NCI-H774 (cell line): ENCODE measurements at places on chromosomes 4 and X.

- DNase-seq, result no peak
These were observed 56.5 kb downstream of the BMPR1B start for GRCh38 chr4:94814237-94814636.

GRCh38 chrX:9612146-9612505 lies 147.3 kb downstream of the TBL1X start:
- DNase-seq, result no peak

GRCh38 chr4:169634975-169635374 lies 14.6 kb downstream of the CLCN3 start:
- no peak for DNase-seq

- DNase-seq, result no peak
These were observed 28.2 kb downstream of the SAT1 start for GRCh38 chrX:23811108-23811651.

DNA sequence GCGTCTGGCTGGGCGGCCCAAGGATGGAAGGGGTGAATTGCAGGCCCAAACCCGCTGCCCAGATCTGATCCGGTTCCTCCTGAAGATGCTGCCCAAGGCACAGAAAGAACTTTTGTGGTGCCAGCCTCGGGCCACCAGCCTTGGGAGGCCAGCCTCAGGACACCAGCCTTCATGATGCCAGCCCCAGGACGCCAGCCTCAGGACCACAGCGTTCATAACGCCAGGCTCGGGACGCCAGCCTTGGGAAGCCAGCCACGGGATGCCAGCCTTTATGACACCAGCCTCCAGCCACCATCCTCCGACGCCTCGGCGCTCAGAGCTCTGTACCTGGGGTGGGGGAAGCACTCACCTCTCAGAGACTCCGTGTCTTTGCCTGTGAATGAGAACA lies 107.8 kb downstream of the ADRA2C start:
- no peak for DNase-seq

- no peak for DNase-seq
These were observed 5.0 kb downstream of the TRIM75 start for GRCh38 chr4:165058666-165059065.

DNA sequence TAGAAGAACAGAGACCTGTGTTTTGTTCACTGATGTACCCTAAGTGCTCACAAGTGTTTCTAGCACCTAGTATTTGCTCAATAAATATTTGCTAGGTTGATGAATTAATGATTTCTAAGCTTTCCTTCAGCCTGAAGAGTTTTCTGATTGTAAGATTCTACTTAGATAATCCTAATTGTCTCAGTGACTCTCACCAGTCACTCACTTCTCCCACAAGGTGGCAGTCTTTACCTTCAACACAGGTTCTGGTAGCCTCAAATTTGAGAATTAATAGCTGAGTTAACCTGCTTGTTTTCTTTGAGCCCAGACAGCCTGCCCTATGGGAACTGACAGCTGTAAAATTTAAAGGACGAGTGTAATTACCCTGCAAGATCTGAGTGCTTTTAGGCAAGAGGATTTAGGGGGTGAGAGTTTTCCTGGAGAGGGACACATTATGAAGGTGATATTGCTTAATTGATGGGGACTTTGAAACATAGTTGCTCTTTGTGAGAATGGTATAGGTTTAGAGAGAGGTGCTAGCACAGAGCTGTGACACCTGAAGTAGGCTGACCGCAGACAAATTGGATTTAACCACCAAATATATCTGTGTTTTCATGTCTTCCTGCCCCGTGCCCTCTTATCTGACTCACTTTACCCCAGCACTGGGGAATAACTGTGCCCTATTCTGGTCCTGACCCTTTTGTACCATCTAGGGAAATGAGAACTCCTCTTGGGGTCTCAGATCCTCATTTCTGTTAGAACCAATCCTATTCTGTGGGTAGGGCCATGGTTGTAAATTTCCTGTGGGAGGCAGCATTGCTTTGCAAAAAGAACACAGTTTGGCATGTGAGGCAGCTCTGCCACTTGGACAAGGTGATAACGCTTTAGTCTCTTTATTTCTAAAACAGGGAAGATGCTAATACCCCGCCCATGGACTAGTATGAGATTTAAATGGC lies 27.7 kb downstream of the CD38 start:
- peak; percentile 50 for DNase-seq

DNA sequence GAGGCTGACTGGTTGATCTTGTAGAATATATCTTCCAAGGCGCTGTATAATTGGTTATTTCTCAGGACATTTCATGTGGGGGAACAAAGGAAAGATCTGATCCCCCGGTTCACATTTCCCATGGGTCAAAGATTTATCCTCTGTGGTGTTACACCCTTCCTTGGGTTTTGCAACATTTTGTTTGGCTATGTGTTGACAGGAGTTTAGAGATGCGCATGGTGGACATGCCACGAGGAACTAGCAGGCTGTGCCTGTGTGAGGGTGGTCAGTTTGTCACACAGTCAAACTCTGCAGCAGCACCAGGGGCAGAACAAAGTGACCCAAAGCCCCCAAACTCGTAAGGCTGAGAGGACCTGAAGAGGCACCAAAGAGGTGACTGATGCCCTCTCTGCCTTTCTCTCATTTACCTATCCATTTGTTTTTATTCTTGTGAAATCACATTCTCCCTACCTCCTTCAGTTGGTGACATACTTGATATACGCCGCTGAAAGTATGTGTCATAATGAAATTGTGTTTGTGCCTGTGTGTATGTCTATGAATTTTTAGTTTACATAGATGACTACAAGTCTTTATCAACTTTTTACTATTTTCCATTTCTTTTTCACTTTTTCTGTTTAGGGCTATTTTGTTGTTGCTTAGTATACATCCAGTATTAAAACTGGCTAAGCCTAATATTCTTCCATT lies 164.7 kb downstream of the SPCS3 start:
- DNase-seq, result no peak

DNA sequence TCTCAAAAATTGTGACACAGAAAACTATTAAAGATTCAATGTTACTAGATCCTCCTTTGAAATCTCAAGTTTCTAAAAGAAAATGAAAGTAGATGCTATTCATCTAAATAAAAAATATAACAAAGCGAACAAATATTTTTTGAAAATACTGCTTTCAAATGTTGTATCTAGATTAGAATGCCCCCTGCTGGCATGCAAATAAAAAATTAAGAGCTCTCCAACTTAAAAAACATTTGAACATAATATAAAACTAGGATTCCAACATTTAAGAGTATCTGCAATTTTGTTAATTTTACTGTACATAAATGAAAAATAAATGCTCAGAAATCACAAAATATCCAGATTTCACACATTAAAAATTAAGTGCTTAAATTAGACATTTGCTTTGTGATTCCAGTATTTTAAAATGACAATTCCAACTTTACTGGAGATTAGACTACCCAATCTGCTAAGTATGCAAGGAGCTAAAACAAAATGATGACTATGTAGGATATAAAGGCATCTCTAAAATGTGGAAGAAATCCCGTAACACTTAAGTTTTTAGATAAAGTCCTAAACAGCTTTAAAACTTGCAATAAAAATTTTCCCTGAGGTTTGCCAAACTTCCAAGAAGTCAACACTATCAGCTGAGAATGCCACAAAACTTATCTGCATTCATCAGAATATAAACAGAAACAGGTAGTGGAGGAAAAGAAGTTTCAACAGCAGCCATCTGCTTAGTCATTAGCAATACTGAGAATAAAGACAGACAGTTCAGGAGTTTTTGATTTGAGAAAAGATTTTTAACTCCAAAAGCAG lies 32.7 kb downstream of the DHX15 start:
- DNase-seq, result no peak

GRCh38 chrX:22136711-22137110 lies 104.6 kb downstream of the PHEX start:
- DNase-seq, result no peak

- no peak for DNase-seq
These were observed 1.8 kb downstream of the RGS12 start for GRCh38 chr4:3294401-3295241.

GRCh38 chr4:80206521-80207171 lies 9.3 kb downstream of the PRDM8 start:
- no peak for DNase-seq

GRCh38 chr4:152696764-152697261 lies 17.0 kb upstream of the TMEM154 start:
- DNase-seq, result no peak

GRCh38 chrX:40374486-40374885 lies 206.3 kb upstream of the ATP6AP2 start:
- no peak for DNase-seq

- DNase-seq, result no peak
These were observed 104.0 kb downstream of the MAD2L1 start for GRCh38 chr4:119962631-119963030.

DNA sequence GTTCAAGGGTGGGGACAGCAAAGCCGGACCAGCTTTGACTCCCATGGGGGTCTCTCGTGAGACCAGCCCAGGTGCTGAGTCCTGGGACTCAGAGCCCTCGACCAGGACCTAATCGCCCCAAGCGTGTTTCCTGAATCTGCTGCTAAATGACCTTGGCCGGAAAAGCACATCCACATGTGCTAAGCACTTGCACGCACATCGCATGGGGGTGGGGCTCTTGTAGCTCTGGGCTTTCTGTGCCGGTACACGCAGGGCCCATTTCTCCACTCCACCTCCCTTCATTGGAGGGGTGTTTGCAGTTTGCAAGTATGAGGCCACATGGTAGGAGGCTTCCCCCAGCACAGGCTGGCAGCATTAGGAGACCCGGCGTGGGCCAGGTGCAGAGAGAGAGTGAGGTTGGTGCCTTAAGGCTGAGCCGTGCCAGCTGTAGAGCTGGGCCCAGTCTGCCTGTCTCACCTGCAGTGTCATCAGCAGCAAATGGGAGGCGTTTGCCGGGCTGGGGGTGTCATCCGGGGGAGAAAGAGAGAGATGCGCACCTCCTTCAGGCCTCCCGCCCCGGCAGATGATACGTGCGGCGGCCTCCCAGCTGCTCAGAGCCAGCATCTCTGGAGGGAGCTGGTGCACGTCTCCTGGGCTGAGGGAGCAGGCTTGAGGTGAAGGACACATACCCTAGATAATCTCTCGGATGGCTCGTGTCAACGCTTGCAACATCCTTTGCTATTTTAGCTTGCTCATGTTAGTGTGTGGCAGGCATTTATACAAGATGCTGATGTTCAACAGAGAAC lies 45.2 kb upstream of the CLCN4 start:
- DNase-seq, result no peak
